ENCODE measurements at places on chromosomes 1 and 21. TPM values are rescaled to one million over a fixed set of nuclear protein-coding genes. Genes with fewer than 3 reads are reported as not detected.

DNA sequence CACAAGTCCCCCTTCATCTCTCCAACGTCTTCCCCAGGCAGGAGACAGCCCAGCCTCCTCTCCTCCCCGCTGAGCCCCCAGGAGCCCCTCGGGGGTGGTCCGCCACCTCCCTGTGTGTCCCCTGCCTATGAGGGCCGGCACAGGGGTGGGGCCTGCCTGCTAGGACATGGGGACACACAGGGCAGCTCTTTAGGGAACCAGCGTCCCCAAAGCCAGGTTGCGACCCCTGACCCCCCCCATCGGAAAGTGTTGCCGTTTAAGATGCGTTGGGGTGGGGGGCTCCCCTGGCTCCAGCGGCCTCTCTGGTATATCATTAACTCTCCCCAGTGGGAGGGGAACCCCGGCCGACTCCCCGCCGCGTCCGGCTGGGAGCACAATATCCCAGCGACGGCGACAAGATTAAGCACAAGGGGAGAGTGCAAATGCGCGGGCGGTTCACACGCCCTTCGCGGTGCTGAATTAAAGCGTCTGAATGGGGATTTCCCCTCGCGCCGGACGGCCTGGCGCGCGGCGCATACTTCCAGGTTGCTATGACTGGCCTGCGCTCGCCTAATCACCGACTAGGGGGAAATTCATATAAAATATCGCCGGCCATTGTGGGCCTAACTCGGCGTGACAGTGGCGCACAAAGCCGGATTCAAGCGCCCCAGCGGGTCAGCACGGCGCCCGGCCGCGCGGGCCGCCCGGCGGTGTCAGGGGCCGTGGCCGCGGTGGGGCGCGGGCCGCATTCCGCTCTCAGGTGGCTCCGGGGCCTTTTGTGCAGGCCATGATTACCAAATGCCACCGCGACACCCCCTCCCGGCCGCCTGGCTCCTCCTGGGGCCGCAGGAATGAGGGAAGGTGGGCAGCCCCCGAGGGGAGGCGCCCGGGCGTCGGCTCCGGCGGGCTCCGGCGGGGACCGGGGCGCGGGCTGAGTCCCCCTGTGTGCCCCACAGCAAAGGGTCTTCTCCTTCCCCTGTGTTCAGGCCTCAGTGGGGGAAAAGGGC lies 30.9 kb downstream of the WNT3A start:
- no peak overlapping the region for H3K4me3 ChIP-seq
- peaks cover 9% of the 10 kb centered on the region for H3K4me1 ChIP-seq
- H3K27me3 ChIP-seq = no peaks in the 10 kb centered on the region
- H3K27ac ChIP-seq = no peak overlapping the region
- no peak for DNase-seq
- H3K36me3 ChIP-seq = no peaks in the 10 kb centered on the region

DNA sequence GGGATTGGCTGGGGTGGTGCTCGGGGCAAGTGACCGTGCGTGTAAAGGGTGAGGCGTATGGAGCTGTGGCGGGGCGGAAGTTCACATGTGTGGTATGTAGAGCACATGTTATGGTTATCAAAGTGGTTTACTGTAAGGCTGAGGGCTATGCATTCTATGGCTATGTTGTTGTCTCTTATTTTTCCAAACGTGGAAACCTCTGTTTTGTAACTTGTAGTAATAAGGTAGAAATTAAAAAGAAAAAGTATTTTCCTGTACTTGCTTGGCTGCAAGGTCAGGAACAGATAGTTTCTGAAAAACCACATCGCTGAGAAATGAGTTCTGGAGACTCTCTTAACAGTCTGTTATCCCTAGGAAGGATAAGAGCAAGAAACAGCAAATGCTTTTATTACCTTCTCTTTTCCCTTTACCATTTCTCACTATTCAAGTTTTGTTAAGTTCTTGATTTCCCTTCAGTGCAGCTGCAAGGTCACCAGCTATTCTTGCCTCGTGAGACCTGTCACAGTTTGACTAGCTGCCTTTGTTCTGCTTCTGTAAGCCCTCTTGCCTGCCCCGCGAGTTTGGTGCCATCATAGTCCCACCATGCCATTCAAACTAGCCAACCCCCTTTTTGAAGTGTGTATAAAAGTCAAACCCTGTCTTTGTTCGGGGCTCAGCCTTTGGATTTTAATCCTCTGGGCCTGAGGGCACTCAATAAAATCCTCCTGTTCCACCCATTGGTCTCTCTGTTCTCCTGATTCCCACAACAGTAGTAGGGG lies 9.5 kb downstream of the RNU1-2 start:
- no peaks in the 10 kb centered on the region for H3K27me3 ChIP-seq
- peak overlapping the region; percentile 98 for H3K27ac ChIP-seq
- H3K4me1 ChIP-seq = peaks cover 23% of the 10 kb centered on the region
- DNase-seq = no peak
- H3K36me3 ChIP-seq = no peaks in the 10 kb centered on the region

DNA sequence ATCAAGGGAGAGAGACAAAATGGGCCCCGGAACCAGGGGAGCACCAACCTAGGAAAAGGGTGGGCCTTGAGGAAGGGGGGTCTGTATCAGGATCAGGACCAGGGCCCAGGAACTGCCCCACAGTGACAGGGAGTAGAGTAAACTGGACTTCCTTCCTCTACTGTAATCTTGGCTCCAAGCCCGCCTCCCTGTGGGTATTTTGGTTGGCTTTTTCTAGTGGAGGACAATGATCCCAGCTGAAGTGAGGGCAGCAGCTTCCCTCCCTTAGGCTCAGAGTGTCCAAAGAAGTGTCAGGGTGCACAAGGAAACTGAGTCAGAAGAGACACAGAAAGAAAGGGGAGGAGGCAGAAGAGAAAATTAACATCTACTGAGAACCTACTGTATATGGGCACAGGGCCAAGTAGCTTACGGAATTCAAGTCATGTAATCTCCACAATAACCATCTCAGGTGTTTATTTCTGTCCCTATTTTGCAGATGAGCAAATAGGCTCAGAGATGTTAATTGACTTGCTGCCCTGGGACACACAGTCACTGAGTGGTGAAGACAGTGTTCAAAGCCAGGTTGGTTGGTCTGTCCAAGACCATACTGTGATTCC lies 4.8 kb downstream of the UBQLN4 start:
- no peaks in the 10 kb centered on the region for H3K36me3 ChIP-seq
- no peaks in the 10 kb centered on the region for H3K4me1 ChIP-seq
- no peak overlapping the region for H3K4me3 ChIP-seq
- H3K27me3 ChIP-seq = no peaks in the 10 kb centered on the region
- no peak overlapping the region for H3K27ac ChIP-seq

DNA sequence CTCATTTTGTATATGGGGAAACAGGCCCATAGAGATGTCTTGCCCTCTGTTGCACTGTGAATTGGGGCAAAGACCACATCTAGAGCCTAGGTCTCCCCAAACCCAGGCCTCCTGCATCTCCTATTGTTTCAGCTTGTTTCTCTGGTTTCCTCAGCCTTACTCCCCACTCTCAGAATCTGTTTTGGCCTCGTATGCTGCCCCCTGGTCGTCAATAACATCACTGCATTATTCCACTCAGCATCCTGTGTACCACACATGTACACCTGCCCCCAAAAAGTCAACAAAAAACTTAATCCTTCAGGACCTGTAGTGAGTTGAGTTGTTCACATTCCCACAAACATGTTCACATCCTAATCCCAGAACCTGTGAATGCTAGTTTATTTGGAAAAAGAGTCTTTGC lies 184.8 kb downstream of the BRINP2 start:
- no peak overlapping the region for H3K27ac ChIP-seq
- no peaks in the 10 kb centered on the region for H3K36me3 ChIP-seq
- DNase-seq = no peak
- no peaks in the 10 kb centered on the region for H3K4me1 ChIP-seq
- no peak overlapping the region for H3K4me3 ChIP-seq

DNA sequence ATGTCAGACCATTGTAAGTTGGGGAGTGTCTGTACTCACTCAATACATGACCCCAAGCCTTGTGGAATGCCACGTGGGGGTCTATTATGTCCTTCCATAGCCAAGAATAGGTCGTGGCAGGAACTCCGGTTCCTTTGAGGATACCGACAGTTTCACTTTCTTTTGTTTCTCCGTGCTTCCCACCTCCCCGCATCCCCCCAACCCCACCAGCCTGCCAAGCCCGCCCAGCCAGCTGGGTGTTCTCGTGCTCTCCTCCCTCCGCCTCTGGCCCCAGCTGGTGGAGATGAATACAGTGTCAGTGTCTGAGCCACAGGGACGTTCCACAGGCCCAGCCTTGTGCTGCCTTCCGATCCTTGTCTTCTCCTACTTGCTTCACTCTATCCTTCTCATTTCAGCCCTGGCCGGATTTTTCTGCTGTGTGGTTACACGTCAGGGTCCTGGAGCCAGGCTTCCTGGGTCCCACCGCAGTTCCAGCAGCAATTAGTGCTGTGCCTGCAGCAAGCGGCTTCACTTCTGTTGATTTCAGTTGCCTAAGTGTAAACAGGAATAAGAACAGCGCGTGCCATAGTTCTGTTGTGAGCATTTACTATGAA lies 4.1 kb upstream of the AGTRAP start:
- H3K4me3 ChIP-seq = peak overlapping the region; percentile 10
- DNase-seq = no peak
- H3K27me3 ChIP-seq = no peaks in the 10 kb centered on the region

Gene OR2T11
- not detected for polyA plus RNA-seq

Gene PRKCZ
- polyA plus RNA-seq = 49.4 TPM

Gene PADI2
- 16.1 TPM for polyA plus RNA-seq

Gene GUCA2B
- polyA plus RNA-seq = not detected

Gene INTS7
- polyA plus RNA-seq = 22.4 TPM
